ENCODE measurements at places on chromosomes 13 and 19.

GRCh38 chr19:13241231-13242104 is 91.3 kb downstream of the IER2 start:
- DNase-seq: no peak

- DNase-seq: no peak
These were observed 23.2 kb downstream of the PDX1 start for GRCh38 chr13:27942972-27943371.

DNA sequence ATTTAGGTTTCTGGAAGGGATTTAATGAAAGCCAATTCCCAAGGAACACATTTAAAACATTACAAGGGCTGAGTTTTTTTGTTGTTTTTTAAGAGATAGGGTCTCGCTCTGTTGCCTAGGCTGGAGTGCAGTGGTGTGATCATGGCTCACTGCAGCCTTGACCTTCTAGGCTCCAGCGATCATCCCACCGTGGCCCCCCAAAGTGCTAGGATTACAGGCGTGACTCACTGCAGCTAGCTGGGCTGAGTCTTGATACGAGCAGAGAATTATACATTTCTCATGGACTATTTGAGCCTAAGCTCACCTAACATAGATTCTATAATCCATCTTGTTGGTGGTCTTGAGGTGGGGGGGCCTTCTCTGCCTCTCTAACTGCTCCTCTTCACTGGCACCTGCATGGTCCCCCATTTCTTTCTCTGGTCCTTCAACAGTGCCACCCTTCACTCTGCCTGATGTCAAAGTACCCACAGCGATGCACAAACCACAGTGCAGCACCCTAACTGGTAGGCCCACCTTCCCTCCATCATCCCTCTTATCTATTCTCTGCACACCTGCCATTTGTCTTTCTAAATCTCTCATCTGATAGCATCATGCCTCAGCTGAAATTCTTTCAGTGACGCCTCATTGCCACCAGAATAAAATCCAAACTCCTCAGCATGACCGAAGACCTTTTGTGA is 37.4 kb downstream of the DOCK9 start:
- no peak for DNase-seq

DNA sequence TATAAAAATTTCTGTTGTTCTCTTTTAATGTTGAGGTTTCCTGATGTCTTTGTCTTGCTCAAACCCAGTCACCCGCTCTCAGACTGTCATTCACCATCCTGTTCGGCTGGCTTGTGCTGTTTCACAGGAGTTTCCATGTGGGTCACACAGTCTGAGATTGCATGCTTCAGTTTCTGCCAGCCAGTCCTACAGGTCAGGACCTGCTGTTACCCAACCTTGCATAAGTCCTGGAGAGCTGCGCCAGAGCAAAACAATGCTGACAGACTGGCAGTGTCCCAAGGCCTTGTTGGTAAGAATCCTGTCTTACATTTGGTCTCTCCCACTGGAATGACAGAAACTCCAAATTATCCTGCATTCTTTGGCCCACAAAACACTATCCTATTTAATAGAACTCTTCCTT is 340.0 kb upstream of the SLITRK5 start:
- DNase-seq: no peak

GRCh38 chr13:56457535-56458190 is 683.1 kb upstream of the PRR20A start:
- no peak for DNase-seq

- no peak for DNase-seq
These were observed 334.7 kb downstream of the IRS2 start for GRCh38 chr13:109451726-109452125.
